Kidney (tissue), 22 donors: ENCODE measurements at places on chromosomes 3 and 15. TPM values are rescaled to one million over a fixed set of nuclear protein-coding genes. Genes with fewer than 3 reads are reported as not detected.

RMDN3 gene
- total RNA-seq, result 38.2 TPM

TRH gene
- total RNA-seq, result not detected

DNA sequence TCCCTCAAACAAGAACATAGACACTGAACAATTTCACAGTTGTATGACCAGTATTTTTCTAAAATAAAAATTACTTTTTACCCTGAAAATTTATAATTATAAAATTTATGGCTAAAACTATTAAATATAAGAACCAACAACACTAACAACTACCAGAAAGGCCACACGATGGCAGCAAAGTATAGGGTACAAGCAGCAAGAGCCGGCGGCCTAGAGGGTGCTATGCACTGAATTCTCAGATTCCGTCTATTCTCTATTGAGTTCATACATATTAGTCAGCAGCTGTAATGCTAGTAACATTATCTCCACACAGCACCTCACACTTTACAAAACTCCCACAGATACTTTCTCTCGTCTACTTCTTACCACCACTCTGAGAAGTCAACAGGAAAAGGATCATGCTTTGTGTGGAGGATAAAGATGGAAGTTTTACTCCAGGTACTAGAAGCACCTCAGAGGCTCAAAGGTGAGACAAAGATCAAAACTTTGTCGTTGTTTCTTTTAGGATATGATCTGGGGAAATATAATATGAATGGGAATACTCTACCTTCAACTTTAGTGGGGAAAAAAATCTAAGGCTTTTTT is 160.5 kb downstream of the FGF12 start:
- peak; percentile 81 for DNase-seq

- DNase-seq, result no peak
Observed at GRCh38 chr15:43082509-43082908, 23.3 kb downstream of the UBR1 start.

DNA sequence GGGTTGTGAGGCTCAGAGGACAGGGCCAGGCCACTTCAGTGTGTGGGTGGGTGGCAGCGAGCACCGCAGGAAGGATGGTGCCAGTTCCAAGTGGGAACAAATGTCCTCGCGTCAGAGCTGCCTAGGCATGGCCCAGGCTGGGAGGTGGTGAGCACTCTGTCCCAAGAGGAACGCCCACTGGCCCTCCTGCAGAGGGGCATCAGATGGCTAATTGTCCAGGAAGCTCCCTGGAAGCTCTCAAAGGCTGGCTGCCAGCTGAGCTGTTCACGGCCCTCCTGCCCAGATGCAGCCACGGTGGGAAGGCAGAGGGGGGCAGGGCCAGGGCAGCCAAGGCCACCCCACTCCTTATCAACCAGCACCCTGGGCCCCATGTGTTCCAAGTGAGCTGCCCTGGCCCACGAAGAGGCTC is 55.2 kb downstream of the IQSEC1 start:
- DNase-seq, result no peak

IQCF5 gene
- not detected for total RNA-seq

- peak; percentile 68 for DNase-seq
Observed at GRCh38 chr3:150062492-150062891, 91.8 kb upstream of the PFN2 start.
